Liver (tissue), 10 donors: ENCODE measurements at places on chromosomes 5 and 9.
A peak's percentile ranks its signal among the peaks of the same experiment; 100 is the strongest.

DNA sequence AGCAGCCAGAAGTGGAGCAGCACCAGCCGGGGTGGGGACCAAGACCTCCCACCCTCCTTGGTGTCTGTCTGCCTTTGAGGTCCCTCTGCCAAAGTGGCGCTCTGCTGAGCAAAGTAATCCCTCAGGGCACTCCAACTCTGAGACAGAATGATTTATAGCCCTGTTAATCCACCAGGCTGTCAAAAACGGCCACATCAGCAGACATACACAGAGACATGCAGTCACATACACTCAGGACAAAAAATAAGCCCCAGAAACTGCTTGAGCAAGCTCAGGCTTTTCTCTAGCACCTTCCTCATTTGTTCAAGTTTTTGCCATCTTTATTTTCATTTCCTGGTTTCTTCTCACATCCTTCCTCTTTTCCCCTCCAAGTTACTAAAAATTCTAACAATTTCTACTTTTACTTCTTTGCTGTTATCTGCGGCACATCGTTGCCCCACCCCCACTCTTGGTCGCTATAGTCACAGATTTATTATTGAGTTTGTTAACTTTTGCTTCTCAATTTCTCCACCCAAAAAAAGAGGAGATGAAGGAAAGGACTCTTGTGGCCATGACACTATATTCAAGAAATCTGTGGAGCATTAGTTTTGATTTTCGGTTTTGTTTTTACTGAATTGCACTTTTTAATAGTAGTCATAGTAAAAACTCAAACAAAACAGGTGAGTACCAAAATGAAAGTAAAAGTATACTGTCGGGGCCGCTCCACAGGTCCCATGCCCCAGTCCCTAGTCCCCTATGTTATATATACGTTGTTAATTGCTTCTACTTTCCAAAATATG is 17.4 kb upstream of the ADRB2 start:
- DNase-seq = no peak

GRCh38 chr5:172146748-172147092 is 41.3 kb downstream of the STK10 start:
- DNase-seq = no peak

DNA sequence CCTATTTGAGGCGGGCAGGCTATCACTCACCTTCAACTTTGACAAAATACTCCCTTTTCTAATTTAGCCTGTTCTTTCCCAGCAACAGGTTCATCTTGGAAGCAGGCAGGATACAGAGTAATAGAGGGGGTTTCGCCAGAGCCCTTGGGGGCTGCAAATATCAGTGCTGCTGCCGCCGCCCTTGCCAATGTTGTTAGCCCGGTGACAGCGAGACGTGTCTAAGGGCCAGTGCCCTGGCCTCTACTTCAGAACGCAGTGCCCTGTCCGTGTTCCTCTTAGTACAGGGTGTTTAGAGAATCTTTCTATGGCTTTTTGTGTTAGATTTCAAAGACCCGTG is 703 bp downstream of the FAM120AOS start:
- DNase-seq = peak; percentile 45

DNA sequence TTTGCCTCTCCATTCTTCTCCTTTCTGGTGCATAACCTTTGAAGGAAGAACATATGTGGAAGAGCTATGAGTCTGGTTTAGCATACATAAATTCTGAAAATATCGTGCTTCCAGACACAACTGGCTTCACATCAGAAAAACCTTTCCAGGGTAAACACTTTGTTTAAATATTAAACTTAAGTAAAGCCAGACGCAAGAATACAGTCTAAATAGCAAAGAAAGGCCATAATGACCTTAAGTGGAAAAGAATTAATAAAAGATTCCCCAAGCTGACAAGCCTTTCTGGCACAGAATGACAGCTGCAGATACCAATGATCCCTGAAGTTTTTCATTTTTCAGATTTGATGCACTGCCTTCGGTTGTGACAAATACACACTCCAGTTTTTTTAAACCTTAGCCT is 13.5 kb upstream of the TSSK1B start:
- DNase-seq = no peak

- DNase-seq = peak; percentile 29
Measured at GRCh38 chr9:113808391-113809358, 67.4 kb upstream of the ZNF618 start.

GRCh38 chr9:127777368-127777980 is 992 bp downstream of the SH2D3C start:
- DNase-seq = no peak

- no peak for DNase-seq
Measured at GRCh38 chr5:157820593-157821252, 38.2 kb downstream of the CLINT1 start.

DNA sequence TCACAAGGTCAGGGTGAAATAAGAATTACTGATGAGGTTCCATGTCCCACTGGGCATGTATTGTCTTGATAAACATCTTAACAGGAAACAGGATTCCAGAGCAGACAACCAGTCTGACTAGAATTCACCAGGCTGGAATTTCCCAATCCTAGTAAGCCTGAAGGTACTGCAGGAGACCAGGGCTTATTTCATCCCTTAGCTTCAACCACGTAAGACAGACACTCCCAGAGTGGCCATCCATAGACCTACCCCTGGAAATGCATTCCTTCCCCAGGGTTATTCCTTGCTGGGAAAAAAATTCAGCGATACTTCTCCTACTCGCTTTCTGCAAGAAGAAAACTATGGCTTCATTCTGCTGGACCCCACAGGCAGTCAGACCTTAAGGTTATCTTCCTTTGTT is 785.4 kb downstream of the NR2F1-AS1 start:
- DNase-seq = no peak

- DNase-seq = no peak
Measured at GRCh38 chr5:36521838-36522745, 84.3 kb upstream of the SLC1A3 start.

- DNase-seq = no peak
Measured at GRCh38 chr5:37882636-37883035, 42.8 kb upstream of the GDNF start.

DNA sequence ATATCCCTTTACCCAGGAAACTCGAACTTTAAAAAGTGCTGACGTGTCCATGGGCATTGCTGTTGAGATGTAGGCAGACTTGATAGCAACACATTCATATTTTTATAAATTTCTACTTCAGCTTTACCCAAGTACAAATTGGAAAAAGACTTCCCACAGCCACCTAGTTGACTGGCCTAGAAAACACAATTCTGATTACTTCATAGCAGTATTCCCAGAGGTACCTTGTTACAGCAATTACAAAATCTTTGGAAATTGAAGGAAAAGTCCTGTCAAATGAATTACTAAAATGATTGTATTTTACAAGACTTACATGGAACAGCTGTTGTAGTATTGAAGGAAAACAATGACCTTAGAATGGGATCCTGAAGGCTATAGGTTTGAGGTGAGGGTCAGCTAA is 130.7 kb upstream of the NREP start:
- DNase-seq = no peak

DNA sequence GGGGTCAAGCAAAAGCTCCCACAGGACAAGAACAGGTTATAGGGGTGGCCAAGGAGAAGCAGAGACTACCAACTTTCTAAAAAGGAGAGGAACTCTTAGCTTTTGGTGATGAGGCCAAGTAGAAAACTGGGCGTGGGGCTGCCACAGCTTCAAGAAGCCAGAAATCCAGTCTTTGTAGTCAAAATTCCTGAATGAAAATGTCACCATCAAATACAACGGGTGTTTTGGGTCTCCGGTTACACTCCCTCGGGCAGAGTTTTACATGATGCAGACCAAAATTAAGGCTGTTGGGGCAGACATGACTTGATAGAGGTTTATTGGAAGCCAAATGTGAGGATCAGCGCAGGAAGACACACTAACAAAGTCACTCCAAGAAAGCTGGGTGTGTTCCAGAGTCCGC is 29.4 kb upstream of the N4BP3 start:
- no peak for DNase-seq

DNA sequence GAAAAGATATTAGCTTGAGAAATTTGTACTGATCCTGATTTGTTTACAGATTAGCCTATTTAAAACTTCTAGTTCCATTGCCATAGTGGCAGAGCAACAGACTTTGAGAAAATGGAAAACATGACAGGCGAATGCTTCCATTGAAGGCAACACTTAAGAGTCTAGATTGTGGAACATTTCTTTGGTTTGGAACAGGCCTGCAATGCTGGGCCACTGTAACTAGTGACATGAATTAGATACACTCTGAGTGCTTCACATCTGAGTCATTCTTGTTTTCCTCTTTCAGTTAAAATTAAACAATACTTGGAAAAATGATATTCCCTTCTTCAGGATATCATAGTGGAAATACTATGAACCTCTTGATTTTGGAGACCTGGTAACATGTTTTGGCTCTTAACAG is 453.6 kb upstream of the TUSC1 start:
- DNase-seq = no peak

DNA sequence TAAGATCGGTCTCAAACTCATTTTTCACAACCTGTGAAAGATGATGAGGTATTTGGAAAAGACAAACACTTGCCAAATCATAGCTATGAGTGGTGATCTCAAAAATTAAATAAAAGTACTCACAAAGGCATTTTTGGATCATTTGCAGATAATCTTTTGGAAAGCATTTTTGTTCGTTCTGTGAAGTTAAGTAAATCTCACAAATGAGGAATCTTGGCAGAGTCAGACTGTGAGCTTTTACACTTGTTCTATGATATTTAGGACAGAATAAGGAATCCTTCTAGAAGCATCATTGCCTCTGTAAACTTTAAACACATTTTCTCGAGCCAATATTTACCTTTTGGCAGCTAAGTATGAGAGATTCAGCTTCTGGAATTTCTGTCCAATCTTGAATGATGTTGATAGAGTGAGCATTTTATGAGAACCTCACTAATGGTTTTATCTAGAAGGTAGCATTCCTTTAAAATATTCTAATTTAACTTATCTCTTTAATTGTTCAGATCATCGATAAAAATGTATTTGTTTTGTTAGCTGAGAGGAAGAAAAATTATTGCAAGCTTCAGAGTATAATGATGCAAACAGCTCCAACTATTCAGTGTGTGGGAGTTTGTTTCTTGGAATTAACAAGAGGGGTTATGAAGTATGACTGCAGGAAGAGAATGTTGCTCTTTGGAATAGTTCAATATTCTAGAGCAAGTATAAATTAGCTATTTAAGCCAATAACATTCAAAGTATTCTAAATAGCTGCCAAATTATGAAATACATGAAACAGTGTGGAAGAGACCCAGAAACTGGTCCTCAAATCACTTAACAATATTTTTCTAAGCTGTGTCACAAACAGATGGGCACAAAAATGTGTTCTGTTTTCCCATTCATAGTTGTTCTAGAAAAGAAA is 48.6 kb upstream of the SLCO6A1 start:
- no peak for DNase-seq

DNA sequence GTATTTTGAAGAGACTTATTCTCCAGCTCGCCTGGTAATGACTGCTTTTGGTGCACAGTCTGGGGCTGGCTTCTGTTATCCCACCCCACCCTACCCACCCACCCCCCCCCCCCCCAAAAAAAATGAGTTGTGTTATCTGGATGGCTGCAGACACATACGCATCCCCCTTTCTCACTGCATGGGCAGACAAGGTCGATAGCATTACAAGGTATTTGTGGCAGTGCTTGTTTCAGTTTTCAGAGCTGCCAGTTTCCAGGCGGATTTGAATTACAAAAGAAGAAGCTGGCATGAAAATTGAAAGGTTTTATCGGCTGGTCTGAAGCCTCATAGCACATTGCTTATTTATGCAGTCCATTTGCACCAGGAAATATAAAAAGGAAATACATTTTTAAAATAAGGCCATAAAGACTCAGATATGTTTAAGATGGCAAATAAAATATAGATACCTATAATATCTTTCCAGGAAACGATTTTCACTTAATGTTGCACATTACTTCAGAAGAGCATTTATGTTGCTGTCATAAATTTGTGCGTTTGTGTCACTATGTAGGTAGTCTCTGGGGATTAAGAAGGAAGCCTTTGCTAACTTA is 85.1 kb upstream of the GRHPR start:
- peak; percentile 38 for DNase-seq

DNA sequence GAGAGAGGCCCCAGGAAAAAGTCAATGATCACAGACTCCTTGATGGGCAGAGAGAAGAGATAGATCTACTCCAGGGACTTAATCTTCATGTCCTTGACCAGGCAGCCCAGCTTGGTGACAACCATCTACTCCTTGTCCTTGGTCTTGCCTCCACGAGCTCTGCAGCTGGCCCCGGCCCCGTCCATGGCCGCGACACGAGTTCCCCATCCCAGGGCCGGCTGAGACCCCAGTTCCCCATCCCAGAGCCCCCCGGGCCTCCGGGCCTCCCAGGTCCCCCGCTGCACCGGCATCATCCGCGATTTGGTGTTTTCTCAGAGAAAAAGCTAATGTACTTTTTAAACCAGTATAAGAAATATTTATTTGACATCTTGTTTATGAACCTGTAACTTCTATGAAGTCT is 2.5 kb upstream of the PGGT1B start:
- DNase-seq = no peak

DNA sequence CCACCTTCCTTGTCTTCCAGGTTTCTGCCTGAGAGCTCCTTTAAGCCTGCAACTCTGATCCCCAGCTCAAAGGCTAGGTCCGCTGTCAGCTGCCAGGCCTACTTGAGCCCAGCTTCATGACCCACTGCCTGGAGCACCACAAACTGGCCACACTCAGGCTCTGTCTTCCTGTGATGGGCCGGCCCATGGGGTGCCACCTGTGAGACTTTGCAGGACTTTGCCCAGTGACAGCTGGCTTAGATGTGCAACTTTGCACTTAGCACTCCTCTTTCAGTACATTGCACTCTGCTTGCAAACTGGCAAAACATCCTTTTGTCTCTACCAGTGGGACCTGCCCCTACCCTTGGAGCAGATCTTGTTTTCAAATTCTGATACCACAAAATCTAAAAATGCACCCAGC is 311.5 kb upstream of the PDE4D start:
- DNase-seq = no peak

GRCh38 chr5:106386287-106386686 is 1284.5 kb downstream of the EFNA5 start:
- DNase-seq = no peak

GRCh38 chr5:175489693-175490443 is 11.5 kb downstream of the SFXN1 start:
- no peak for DNase-seq

GRCh38 chr9:2120926-2121689 is 106.0 kb downstream of the SMARCA2 start:
- DNase-seq = no peak

DNA sequence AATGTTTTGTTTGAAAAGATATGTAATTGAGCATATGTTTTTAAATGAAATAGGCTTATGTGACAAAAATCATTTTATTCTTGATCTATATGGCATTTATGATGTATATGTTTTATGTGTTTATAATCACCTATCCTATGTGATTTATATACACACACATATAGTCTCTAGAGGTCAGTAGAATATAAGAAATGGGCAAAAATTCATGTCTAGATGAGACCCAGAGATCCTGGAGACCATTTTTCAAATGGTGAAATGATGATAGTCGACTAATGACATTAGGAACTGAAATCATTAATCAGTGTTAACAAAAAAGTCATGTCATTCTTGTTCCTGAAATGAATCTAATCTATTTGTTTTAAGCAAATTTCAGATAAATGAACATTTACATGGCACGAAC is 709.2 kb upstream of the WWC1 start:
- no peak for DNase-seq

DNA sequence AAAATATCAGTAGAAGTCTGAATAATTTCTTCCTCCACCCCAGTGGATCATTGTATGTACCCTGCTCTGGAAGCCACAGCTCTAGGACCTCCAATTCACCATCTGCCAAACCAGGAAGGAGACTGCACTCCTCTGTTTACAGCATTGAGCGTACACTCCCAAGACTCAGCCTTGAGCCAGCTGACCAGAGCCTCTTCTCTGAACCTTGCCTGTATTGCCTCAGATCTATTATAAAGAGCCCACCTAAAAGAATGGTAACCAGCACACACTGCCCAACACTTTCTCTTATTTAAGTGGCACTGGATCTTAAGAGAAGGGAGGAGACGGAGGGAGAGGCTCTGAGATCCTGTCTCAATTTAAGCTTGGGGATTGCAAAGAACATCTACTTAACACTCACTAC is 217.8 kb upstream of the RASEF start:
- no peak for DNase-seq
